ENCODE measurements at places on chromosomes 1 and 21. TPM values are rescaled to one million over a fixed set of nuclear protein-coding genes. Genes with fewer than 3 reads are reported as not detected.

Gene BSND
- total RNA-seq: not detected

Gene S100A7
- total RNA-seq: 9,163 TPM

- no peak for DNase-seq
Observed at GRCh38 chr1:205449750-205450443, 5.9 kb downstream of the BLACAT1 start.

DNA sequence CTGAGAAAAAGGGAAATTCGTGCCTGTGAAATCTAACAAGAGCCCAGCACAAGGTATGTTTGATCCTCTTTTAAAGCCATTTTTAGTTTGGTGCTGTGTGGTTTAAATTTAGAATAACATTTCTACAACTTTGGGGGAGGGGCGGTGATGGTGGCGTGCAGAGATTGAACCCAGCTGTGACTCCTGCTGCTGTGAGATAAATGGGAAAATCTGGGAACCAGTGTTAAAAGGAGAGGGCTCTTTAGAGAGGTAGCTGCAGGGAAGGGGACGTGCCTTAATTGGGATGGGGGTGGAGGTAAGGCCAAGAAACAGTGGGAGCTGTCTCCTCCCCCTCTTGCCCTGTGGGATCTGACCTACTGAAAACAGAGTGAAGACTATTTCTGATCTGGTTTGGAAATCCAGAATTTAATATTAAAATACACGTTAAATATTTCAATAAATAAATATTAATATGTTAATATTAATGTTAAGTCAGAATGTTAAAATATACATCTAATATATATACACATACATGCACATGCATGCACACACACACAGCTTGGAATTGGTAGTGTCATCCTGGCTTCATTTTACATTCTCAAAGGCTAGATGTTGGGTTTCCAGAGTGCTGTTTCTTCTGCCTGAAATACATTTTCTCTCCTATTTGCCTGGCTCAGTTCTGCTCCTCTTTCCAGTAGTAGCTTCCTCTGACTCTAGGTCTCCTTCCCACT, 30.1 kb upstream of the DNAJC6 start:
- no peak for DNase-seq

GRCh38 chr21:15084668-15085067, 19.9 kb upstream of the NRIP1 start:
- DNase-seq: no peak

- DNase-seq: no peak
Observed at GRCh38 chr1:240309769-240310168, 218.1 kb downstream of the FMN2 start.

- no peak for DNase-seq
Observed at GRCh38 chr21:43734928-43735229, 15.9 kb downstream of the PDXK start.

All from esophagus squamous epithelium (tissue), 5 donors.